ENCODE measurements at places on chromosomes 6 and 20.

- DNase-seq, result no peak
Observed at GRCh38 chr6:160112628-160113299, 8.9 kb upstream of the SLC22A1 start.

GRCh38 chr6:170058878-170059485, 231.9 kb downstream of the DLL1 start:
- no peak for DNase-seq

- no peak for DNase-seq
Observed at GRCh38 chr20:44435630-44436335, 39.9 kb upstream of the TTPAL start.

DNA sequence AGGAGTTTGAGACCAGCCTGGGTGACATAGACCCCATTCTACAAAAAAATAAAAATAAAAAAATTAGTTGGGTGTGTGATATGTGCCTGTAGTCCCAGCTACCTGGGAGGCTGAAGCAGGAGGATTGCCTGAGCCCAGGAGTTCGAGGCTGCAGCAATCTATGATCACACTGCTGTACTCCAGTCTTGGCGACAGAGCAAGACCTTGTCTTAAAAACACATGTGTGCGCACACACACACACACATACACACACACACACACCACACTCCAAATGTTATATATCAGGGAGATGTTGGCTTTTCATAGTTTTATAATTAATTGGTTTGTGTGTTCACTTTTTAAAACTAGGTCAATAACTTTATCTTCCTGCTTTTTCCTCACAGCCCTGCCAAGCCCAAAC, 110.5 kb downstream of the RTN4IP1 start:
- no peak for DNase-seq

- DNase-seq, result no peak
Observed at GRCh38 chr6:1070085-1070521, 241.8 kb upstream of the FOXQ1 start.

DNA sequence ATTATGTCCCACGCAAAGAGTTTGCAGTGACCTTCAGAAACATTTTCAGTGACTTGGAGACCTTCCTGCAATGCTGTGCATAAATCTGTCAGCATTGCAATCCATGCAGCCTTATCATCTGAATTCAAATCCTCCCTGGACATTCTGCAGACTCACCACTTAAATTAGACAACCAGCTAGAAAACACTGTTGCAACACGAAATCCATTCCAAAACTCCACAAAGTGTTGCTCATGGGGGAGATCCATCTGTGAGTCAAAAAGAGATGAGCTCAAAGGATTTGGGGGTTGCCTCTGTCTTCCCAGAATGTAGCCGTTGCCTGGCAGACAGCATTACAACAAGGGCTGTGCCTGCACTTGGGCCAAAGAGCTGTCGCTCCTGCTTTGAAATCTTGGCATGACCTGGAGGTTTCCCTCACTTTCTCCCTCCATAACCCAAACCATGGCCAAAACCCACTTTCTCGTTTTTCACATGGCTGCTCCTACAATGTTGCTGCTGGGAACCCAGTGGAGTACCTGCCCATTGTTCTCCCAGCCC, 163.5 kb upstream of the CDYL start:
- no peak for DNase-seq

DNA sequence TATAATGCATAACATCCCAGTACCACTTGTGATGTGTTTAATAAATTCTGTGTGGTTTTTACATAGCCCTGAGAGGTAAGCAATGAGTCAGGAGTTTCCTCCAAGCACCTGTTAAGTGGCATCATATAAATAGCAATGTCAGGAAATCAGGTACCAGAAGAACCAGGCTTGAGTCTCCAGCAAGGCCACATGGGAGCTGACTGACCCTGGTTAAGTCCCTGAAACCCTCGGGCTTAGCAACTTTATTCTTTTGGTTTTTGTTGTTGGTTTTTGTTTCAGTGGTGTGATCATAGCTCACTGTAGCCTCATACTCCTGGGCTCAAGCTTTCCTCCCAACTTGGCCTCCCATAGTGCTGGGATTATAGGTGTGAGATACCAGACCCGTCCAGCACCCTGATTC, 70.0 kb downstream of the PTPRT start:
- DNase-seq, result no peak

DNA sequence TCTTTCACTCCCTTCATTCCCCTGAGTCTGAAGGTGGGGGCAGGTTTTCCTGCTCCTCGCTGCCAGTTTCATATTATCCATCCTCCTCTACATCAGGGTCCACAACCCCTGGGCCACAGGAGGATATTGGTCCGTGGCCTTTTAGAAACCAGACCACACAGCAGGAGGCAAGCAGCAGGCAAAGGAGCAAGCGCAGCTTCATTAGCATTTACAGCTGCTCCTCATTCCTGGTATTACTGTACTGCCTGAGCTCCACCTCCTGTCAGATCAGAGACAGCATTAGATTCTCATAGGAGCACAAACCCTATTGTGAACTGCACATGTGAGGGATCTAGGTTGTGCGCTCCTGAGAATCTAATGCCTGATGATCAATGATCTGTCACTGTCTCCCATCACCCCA, 380.3 kb downstream of the ARHGAP18 start:
- DNase-seq, result no peak

DNA sequence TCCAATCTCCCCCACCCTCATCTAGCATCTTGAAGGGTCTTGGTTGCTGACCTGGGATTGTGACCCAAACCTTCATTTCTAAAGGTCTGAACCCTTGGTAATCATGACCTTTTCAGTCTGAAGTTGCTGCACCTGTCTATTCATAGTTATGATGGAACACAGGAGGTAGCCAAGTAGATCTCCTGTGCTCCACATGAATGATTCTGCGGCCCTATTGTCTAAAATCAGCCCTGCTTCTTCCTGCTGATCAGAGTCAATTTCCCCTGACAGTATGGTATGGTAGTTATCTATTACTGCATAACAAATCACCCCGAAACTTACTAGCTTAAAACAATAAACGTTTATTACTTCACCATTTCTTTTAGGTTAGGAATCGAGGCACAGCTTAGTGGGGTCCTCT, 9.0 kb downstream of the OR2B6 start:
- DNase-seq, result no peak
